ENCODE measurements at places on chromosomes 16 and 17.

DNA sequence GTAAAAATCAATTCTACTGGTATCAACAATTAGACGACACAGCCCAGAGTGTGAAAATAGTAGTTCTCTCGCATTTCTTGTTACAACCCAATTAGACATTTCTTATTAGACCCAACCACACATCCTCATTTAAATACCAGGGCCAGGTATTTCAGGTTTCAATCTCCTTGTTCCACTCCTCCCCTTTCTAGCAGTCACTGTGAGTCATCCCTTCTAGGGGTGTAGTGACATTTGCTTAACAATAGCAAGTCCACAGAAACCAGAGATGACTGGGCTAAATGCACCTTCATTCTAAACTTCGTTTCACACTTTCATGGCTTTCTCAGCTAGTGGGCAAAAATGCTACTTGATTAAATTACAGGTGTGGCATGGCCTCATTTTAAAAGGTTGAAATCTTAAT, 116.9 kb upstream of the CACNG3 start:
- no peak for DNase-seq

DNA sequence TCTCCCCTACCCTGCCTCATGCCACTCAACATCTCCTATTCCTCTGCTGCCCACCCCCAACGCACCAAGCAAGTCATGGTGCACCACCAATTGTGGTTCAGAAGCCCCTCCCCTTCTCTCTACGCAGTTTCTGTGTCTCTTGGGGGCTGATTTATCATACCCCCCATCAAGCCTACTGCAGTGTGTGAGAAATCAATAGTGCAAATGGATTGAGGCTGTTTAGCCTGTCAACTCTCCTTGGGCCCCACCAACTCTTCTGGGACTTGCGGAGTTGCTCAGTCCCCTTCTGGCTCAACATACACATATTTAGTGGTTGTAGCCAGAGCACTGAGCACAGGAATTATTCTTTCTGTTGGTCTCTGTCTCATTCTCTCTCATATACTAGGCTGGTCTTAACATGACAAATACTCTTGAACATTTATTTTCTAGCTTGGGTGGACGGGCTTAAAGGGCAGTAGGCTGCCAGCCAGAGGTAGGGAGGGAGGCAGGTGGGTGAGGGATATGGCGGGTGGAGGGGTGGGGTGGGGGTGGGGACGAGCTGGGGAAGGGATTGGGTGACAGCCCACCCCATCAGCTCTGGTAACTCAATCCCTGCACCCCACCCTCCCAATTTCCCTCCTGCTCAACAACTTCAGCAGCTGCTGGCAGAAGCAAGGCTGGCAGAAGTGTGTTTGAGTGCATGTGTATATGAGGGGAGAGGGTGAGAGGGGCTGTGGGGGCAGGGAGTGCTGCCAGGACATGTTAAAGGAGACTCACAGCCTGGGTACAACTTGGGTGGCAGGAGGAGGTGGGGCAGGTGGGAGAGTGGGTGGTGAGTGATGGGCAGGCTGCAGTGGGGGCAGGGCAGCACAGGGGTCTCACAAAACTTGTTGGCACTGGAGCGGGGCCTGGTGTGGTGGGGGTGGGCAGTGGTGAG, 4.9 kb downstream of the RARA start:
- no peak for DNase-seq

DNA sequence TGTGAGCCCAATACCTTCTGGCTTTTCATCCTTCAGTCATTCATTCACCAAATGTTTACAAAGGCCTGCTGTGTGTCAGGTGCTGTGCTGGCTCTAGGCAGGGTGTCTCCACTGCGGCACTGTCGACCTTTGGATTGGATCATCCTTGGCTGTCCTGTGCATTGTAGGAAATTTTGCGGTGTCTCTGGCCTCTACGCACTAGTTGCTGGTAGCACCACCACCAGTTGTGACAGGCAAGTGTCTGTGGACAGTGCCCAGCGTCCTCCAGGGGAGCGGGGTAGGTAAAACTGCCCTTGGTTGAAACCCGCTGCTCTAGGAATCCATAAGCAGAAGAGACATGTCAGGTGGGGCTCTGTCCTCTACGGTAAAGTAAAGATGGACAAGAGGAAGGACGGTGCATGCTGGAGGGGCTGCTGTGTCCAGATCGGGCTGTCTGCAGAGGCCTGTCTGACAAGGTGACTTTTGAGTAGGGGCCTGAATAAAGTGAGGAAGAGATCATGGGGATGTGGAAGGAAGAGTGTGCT, 123.7 kb downstream of the SNX29 start:
- DNase-seq, result no peak

GRCh38 chr17:56891751-56892150, 22.1 kb downstream of the TRIM25 start:
- DNase-seq, result no peak

DNA sequence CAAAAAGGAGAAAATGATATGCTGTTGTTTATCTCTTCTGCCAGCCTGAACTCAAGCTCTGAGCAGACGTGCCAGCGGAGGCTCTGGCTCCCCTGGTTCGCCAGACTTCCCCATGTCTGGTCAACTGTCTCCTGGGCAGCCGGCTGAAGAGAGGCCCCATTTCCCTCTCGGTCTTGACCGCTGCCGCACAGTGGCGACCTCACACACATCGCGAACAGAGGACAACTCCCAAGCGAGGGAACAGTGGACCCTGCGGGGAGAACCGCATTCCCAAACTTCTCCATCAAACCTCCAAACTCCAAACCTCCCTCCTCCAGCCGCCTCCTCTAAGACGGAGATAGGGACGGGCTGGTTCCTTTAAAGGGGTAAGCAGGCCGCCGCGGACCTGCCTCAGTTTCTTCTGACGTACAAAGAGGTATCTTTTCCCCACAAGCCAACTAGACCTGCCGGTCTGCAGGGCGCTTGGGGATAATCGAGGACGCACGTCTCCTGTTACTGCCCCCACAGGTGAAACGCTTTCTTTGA, 24.9 kb upstream of the RFFL start:
- DNase-seq, result peak; percentile 24

DNA sequence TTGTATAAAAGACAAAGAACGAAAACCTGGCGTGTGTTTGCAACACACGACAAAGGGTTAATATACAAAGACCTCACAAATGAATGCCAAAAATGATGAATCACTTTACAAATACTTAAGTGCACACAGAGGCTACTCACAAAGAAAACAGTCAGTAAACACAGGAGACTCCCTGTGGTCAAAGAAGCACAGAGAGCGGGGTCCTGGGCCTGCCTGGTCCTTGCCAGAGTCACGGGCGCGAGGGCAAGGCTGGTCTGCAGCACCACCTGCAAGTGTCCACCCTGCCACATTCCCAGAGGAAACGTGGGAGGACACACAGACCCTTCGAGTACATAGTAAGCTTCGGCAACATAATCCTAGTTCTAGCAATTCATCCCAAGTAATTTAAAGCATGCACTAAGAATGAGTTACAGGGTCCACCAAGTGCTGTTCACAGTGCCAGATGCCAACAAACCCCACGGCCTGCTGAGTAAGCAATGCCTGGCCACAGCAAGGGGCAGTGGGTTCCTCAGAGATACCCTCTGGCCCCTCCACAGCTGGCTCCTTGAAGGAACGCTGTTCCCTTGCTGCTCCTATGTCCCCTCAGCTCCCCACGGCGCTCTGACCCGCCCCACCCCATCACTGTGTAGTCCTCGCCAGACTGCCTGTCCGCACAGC, 24.6 kb upstream of the FAAP100 start:
- peak; percentile 56 for DNase-seq

DNA sequence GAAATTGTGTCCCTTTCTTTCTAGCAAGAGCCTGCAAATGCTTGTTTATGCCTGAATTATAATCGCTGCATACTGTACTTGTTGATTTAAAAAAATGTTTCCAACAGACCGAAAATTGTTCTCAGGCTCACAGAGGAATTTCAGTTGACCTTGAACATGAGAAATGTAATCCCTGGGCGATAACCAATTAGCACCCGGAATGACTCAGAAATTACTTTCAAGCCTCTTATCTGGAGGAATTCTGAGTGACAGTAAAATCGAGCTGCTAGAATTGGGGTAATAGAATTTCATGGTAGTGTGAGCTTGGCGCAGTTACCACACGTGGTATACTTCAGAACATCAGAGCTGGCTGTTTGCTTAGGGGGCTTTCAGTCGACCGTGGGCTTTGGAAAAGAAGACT, 139.1 kb upstream of the CACNG3 start:
- DNase-seq, result no peak

- no peak for DNase-seq
Observed at GRCh38 chr16:54454616-54455015, 168.0 kb upstream of the IRX3 start.

GRCh38 chr16:54140057-54140787, 146.4 kb downstream of the IRX3 start:
- no peak for DNase-seq

DNA sequence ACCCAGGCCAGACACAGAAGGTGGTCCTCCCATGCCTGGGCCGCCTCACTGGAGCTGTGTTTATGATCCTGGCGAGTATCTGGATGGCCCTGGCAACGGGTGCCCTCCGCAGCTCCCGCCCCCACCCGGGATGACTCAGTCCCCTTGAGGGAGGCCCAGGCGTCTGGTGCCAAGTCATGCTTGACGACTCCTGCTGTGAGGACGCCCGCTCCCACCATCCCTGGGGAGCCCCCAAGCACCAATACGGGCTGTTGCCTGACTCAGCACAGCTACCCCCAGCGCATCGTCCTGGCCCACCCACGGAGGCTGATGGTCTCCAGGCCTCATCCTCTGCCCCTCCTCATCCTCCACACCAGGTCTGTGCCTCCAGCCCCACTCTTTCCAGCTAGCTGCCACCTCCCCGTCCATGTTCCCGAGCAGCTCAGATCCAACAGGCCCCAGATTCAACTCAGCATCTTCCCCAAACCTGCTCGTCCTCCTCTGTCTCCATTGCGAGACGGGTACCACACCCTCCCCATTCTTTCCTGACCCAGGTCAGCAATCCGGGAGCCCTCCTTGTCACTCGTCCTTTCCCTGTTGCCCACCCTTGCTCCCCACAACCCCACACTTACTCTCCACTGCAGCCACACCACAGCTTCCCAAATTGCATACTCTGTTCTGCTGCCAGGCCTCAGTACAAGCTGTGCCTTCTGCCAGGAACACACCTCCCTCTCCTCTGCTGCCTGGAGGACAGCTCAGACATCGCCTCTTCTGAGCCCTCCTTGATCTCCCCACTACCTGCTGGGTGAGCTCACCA, 2.6 kb downstream of the CAMKK1 start:
- peak; percentile 95 for DNase-seq

- DNase-seq, result no peak
Observed at GRCh38 chr16:27995378-27995777, 68.1 kb downstream of the GSG1L start.

DNA sequence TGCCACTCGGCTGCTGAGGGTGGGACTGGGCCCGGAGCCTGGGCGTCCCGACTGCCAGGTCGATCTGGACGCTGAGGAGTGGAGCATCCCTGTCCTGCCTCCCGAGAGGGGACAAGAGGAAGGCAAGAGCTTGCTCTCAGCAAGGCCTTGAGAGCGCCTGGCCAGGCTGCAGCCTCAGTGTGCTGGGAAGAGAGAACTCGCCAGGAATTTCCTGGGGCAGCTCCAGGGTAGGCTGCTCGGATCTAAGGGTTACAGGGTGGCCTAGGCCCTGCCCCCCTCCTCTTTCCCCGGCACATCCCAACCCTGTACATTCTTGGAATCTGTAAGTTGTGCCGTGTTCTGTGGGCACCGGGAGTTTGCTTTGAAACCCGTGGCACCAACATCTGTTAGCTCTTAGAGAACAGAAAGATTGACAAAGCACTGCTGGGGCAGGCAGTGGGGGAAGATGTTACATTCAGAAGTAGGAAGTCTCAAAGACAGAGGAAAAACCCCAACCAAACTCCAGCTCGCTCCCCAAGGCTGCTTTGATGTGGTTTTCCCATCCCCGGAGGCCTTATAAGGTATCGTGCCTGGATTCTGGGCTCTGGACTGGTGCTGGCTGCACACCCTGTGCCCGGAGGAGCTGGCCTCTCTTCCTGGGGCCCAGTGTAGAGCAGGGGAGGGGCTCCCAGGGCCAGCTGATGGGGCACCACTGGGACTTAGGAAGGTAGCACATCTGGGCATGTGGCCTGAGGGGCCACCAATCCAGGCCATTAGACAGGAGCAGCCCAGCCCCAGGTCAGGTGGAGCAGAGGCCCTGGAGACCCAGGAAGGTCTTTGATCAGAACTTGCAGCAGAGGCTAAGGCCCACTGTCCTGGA, 55.2 kb downstream of the NKD1 start:
- DNase-seq, result peak; percentile 11

DNA sequence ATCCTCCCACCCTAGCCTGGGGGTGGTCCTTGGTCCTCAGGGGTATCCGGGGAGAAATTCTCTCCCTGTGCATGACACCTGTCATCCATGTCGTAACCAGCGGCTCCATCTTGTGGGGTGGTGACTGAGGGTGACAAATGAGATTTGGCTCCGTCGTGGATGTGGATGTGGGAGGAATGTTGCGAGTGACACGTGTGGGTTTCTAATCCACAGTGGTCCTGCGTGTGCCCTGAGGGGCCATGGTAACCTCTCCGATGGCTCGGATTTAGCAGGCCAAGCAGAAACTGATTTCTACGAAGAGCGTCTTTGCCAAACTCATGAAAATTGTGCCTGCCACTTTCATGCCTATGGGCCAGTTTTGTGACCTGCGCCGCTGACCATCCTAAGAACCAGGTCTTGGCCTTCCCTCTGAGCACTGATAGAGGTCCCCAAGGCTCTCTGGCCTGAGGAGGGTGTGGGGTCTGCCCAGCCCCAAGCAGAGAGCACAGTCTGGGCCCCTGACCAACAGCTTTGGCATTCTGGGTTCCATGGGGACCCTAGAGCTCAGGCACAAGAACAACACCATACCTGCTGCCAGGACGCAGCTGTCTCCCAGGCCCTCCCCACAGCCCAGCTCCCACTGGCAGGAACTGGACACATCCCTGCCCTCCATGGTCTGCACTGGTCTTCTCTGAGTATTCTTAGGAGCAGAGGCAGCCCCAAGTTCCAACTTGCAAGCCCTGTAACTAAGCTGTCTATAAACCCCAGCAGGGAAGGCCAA, 79.0 kb downstream of the AMFR start:
- DNase-seq, result no peak

DNA sequence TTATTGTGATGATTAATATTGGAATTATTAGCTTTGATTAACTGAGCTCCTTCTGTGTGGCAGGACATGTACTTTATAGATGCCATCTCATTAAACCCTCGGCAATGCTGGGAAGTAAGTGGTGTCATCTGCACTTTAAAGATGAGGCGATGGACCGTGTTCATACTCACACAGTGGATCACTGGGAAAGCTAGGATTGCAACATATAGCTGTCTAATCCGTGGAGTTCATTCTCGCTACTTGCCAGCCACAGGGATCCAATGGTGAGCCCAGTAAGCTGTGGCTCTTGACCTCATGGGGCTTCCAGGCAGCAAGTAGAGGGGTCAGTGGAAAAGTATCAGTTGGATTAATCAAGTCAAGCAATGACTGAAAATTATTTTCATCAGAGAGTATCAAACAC, 587.9 kb downstream of the CDH13 start:
- DNase-seq, result no peak

DNA sequence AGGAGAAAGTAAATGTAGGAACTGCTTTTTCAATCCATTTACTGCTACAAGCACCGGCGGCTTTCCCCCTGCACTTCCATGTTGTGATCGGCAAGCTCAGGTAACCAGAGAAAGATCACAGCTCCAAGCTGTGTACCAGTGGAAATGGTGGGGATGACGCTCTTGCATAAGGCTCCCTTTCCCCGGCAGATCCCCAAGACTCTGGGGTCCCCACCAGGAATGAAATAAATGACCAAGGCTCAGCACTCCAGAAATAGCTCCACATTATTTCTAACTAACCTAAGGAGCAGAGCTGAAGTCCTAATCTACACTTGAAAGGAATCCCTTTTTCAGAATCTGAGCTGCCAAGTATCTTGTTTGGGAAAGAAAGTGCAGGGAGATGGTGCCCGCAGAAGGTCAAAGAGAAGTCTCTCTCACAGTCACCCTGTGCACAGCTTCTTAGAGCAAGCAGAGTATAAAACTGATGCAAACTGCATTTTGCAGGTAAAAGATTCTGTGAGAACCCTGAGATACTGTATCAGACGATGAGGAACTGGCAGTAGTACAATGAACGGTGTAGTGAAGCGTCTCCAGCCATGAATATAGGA, 11.1 kb downstream of the GRB2 start:
- no peak for DNase-seq

Data from foreskin fibroblast (primary cell).